T-helper 2 cell (primary cell): ENCODE measurements at places on chromosomes 7 and 10.

GRCh38 chr7:32618987-32619386 lies 123.7 kb downstream of the AVL9 start:
- no peak for DNase-seq

DNA sequence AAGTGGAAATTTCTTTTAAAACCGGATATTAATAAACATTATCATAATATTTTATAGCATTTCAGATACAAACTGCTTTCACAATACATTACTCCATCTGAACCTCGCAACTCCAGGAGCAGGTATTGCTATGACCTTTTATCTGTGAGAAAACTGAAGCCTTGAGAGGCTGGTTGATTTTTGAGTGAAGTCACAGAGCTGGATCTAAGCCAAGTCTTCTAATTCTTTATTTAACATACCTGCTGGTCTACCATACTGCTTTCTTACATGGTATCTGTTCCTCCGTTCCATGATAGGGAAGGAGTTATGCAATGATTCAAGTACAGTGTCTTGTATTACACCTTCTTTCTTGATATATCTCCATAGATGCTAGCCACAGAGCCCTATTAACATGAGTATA lies 37.4 kb upstream of the ITGB8 start:
- DNase-seq: no peak

GRCh38 chr10:79142064-79142491 lies 73.3 kb downstream of the ZMIZ1 start:
- DNase-seq: no peak

GRCh38 chr10:22737587-22737986 lies 23.2 kb upstream of the PIP4K2A start:
- DNase-seq: no peak

DNA sequence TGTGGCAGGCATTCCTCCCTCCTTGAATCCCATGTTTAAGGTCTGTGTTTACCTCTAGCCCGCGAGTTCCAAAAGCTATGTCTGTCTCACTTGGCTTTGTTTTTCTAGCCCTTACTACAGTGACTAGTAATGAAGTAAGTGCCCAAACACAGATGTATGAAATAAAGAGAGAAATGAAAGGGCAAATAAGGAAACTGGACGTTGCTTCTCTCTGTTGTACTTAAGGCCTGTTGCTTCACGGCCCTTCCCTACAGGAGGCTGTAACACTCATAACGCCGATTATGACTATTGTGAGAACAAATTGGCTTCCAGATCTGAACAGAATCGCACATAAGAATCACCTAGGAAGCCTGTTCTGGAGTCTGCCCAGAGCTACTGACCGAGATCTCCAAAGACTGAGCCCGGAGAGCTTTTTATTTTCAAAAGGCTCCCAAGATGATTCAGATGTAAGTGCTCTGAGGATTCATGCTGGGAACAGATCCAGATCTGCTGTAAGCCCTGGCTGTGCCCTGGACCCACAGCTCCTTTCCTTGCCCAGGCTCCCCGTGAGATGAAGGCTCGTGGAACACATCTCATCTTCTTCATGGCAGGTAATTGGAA lies 432.6 kb downstream of the SDK1 start:
- no peak for DNase-seq

- DNase-seq: no peak
Measured at GRCh38 chr10:96858038-96858705, 26.1 kb downstream of the LCOR start.

DNA sequence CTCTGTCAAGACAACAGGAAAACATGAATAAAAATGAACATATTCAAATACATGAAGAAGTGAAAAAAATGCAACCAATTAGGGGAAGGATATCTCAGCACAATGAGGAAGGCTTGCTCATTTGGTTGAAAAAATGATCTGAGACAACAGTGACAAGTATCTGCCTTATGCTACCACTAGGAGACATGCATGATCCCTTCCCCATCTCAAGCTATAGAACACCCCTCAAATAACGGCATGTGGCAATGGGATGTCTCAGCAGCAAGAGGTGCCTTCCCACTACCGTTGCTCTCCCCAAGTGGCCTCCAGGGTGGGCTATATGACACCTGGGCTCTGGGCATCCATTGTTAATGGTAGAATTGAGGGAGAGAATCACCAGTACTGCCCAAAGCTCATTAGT lies 98.1 kb upstream of the RSU1 start:
- DNase-seq: no peak

GRCh38 chr7:69654381-69654780 lies 56.1 kb downstream of the AUTS2 start:
- DNase-seq: no peak

DNA sequence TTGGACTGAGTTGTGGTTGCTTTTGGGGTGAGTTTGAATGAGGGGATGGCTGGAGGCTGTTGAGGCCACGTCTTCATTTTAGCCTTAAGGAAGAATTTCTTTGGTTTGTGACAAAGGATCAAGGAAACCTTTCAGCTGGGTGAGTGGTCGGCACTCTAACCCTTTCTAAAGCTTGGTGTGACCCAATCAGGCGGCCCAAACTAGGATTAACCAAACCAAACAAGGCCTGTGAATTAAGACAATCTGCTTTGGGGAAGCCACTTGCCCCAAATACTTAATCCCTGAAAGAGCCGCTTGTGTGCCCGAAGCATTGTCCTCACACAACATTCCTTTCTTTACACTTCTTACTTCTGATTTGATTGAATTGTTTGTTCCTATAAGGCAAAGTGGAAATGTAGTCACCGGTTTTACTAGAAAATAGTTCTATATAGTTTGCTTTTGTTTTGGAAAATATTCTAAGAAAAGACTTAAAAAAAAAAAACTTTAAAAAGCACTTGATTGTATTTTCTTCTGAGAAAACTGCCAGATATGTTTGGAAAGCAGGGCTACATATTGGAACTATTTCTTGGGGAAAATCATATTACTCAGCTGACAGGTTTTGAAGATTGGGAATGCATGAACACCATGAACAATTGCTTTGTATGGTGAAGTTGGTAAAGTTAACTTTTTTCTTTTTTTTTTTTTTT lies 272.4 kb upstream of the BMPER start:
- no peak for DNase-seq

- no peak for DNase-seq
Measured at GRCh38 chr10:129033790-129034272, 433.2 kb upstream of the MGMT start.

DNA sequence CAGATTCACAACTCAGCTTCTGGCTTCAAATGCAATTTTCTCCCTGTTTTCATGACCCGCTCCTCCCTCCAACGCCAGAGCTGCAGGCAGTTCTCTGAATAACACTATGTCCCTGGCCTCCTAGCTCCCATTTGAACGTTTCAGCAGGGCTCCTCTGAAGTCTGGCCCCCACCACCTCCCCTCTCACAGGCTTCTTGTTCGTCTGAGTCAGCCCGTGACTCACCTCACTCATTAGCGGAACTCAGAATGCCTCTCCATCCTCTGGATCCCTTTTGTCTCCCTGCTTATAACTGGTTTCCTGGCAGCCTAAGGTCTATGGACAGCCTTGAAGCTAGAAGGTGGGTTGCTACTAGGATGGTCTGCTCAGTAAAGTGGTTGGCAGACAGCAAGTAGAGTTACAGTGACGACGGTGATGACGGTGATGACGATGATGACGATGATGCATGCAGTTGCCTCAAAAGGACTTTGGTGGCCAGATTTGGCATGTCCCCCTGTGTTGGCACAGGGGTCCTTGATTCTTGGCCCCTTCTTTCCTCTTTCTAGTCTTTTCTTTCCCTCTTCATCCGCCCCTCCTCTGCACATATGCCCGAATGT lies 83.3 kb upstream of the MKLN1 start:
- DNase-seq: no peak

- DNase-seq: no peak
Measured at GRCh38 chr7:113752289-113752688, 166.5 kb downstream of the PPP1R3A start.

DNA sequence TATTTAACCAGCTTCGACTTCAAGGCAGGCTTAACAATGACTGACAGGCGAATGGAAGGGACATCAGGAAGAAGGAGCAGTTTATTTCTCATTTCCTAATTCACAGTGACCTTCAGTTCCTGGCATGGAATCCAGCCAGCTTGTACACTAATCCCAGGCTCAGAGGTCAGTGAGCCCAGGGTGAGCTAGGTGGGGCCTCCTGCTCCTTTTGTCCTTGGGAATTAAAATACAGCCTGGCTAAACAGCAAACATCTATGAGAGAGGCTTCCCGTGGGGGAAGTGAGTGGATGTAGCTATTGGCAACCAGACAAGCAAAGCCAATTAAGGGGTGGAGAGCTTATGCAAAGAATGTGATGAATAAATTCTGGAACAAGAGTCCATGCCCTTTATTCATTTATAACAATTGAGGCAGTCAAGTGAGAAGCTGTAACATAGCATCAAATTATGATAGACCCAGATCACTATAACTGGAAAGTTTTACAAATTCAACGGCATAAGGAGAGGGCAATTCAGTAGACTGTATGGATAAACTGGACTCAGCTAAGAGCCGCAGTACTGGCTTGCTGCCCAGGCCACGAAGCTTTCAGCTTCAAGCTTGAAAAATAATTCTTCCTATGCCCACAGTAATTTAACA lies 57.1 kb downstream of the STK17A start:
- DNase-seq: no peak

DNA sequence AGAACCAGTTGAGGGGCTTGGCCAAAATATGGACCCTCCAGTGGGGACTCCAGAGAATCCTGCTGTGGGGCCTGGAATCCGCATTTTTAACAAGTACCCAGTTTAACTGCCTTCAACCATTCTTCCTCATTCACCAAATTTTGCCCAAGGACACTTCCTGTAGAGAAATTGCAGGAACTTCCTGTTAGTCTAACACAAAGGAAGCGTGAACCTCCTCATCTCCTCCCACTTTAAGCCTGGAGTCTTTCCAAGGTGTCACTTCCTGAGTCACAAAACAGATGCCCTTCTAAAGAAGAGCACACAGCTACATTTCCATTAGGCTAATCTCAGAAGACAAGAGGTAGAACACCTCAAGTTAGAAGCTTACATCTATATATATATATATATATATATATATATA lies 188.4 kb downstream of the PPP1R17 start:
- DNase-seq: no peak

DNA sequence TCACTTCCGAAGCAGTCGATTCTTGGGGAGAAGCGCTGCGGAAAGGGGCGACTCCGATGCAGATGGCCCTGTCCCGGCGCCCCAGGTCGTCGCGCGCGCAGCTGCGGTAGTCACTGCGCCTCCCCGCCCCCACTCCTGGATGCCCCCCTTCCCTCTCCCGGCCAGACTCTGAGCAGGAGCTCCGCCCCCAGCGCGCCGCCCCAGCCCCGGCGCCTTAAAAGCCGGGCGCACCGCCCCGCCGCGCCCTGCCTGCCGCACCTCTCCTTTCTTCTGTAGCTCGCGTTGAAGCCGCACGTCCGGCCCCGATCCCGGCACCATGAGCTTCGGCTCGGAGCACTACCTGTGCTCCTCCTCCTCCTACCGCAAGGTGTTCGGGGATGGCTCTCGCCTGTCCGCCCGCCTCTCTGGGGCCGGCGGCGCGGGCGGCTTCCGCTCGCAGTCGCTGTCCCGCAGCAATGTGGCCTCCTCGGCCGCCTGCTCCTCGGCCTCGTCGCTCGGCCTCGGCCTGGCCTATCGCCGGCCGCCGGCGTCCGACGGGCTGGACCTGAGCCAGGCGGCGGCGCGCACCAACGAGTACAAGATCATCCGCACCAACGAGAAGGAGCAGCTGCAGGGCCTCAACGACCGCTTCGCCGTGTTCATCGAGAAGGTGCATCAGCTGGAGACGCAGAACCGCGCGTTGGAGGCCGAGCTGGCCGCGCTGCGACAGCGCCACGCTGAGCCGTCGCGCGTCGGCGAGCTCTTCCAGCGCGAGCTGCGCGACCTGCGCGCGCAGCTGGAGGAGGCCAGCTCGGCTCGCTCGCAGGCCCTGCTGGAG lies at the start of gene INA:
INA (plus strand) TSS at position 243 of the 817 bp plus-strand sequence; CDS start at position 317, 74 bp downstream.
- DNase-seq: no peak

DNA sequence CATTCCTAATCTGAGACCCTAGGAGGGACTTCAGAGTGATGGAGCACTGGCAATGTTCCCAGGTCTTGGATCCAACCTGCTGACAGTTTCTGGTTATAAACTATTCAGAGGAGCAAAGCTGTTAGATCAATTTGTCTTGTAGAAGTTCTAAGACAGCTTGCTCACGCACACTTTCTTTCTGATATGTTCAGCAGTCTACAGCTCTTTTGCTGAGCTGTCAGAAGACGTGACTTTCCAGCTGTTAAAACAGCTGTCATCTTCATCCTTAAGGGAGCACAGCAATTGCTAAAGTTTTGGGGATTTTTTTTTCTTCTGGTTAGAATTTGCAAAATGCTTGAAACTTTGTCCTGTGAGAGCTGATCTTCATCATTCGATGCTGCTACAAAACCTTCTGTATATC lies 823.1 kb downstream of the SORCS1 start:
- DNase-seq: no peak

DNA sequence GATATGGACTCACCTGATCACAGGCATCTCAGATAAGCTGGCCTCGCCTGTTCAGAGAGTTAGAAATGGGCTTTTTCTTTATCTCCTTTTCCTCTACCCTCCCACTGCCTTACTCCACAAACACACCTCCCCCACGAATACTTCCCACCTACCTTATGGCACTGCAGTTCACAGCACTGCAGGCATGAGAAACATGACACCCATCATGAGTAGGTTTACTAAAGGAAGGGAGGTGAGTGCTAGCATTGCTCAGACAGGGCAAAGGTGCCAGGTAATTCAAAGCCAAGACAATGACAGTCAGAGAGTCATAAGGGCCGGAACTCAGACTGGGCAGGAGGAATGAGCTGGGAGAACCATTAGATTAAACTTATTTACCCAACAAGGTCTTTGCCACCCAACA lies 220.6 kb downstream of the FAM107B start:
- DNase-seq: no peak

- peak; percentile 50 for DNase-seq
Measured at GRCh38 chr7:50304129-50304910, at the start of gene IKZF1. TSS of gene IKZF1 (plus strand) at chr7:50304716. CDS start at chr7:50319062, 14,346 bp downstream.

DNA sequence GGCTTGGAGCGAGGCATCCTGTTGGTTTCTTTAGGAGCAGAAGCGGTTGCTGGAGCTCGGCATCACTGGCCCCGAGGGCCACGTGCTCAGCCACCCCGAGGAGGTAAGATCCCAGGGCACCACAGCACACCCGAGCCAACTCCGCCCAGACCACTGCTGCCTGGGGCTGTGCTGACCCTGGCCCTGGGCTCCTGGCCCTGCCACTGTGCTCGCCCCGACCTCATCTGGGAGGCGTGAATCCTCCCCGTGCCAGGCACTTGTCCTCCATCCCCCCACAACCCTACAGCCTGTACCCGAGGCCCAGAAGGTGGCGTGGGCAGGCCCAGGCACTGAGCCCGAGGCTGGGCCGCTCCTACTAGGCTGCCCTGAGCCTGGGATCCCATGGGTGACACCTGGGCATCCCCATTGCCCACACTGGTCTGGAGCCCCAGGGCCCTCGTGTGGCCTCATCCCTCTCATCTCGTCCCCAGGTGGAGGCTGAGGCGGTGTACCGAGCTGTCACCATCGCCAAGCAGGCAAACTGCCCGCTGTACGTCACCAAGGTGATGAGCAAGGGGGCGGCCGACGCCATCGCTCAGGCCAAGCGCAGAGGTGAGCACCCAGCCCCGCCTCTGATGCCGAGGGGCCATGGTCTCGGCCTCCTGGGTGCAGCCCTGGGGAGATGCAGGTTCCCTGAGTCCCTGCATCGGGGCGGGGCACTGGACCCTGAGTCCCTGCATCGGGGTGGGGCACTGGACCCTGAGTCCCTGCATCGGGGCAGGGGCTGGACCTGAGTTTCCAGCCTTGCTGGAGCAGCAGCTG lies 11.8 kb downstream of the DPYSL4 start:
- DNase-seq: no peak

- DNase-seq: no peak
Measured at GRCh38 chr7:97015756-97016380, 8.8 kb downstream of the DLX5 start.
